ENCODE measurements at places on chromosomes 13 and 19.

DNA sequence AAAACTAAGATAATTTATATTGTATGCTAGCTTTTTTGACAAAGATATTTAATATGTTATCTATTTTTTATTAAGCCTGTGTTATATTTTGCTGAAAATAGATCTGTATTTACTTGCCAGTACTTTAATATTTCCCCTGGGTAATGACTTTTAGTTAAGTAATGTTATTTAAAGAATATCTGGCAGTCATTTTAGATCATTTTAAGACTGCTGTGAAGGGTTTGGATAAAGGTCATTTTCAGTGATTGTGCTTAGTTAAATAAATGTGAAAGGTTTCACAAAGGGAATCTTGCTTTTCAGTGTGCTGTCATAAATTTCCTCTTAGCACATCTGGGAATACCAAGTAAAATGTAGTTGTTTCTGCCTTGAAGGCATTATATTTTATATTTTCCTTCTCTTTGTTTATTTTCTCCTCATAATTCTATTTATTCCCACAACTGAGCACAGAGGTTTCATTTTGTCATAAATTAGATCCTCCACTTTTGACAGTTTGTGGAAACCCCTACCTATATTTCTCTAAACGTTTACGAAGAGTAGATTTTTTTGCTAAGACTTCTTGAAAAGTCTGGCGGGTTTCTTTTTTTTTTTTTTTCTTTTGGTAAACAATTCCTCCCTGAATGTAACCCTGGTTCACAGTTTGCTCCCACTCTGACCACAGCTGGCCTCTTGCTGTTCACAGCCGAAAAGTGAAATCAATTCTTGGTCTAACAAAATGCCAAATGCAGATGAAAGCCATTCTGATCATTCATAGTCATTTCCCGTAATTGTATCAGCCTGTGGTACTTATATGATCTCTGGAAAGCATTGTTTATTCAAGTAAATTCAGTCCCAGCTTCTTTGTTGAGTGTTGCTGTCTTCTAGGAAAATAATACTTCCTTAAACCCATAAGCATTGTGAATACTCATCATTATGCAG lies 87.8 kb downstream of the MAB21L1 start:
- peak; percentile 10 for DNase-seq

GRCh38 chr13:37294472-37294871 lies 189.0 kb upstream of the CSNK1A1L start:
- no peak for DNase-seq

DNA sequence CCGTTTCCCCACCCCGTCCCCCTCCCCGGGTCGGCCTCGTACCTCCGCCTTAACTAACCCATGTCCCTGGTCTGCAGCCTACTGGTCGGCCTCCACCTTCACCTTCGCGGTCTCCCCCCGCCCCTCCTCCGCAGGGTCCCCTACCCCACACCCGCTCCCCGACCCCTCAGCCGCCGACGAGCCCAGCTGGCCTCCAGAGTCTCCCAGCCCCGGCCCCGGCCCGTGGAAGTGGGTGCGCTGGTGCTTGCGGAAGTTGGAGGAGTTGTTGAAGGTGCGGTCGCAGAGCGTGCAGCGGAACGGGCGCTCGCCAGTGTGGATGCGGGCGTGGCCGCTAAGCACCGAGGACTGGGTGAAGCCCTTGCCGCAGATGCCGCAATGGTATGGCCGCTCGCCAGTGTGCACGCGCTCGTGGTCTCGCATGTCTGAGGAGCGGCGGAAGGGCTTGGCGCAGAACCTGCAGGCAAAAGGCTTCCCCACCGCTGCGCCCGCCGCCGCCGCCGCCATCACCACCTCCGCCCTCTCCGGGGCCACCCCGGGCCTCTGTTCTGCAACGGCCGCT lies 2.6 kb downstream of the ZNF784 start:
- DNase-seq: no peak

DNA sequence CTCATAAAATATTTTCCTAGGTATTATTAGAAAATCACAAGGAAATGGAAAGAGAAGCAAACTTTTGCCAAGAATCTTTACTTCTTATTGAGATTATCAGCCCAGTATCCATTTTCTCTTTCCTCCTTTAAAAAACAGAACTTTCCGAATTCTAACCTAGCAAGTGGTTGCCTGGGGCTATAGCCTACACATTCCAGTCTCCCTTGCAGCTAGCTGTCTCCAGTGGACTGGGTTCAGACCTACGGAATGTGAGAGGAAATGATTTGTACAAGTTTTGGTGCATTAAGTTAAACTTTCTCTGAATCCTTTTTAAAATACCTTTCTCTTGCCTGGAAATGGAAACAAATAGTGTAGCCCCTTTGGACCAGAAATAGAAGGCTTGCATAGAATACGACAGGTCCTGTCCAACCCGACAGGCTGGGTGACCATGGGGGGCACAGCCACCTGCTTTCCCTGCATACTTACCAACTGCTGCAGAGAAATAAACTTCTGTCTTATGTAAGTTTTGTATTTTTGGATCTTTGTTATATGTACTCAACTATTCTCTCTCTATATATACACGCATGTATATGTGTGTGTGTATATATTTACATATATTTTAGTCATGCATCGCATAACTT lies 185.9 kb downstream of the NALCN start:
- no peak for DNase-seq

- no peak for DNase-seq
Observed at GRCh38 chr13:23185542-23185941, 4.8 kb downstream of the SGCG start.

DNA sequence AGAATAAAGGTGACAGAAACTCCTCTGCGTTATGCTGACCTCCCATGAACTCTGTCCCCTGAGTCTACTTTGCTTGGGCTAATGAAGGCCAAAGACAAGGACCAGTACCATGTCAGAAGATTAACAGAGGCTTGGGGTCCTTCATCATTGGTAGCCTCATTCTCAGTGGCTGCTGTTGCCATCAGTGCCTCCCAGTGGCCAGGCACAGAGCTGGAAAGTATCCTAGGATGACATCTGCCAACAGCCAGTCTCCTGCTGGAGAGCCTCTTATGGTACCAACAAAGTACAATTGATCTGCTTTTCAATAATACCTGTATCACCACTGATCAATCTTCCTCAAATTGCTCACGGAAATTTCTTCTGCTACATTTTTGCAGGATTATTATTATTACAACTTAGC lies 281.6 kb downstream of the DNAJC15 start:
- no peak for DNase-seq

Data from right renal pelvis (tissue), 4 donors.